ENCODE measurements at places on chromosomes 1 and 21.
A peak's percentile ranks its signal among the peaks of the same experiment; 100 is the strongest.

DNA sequence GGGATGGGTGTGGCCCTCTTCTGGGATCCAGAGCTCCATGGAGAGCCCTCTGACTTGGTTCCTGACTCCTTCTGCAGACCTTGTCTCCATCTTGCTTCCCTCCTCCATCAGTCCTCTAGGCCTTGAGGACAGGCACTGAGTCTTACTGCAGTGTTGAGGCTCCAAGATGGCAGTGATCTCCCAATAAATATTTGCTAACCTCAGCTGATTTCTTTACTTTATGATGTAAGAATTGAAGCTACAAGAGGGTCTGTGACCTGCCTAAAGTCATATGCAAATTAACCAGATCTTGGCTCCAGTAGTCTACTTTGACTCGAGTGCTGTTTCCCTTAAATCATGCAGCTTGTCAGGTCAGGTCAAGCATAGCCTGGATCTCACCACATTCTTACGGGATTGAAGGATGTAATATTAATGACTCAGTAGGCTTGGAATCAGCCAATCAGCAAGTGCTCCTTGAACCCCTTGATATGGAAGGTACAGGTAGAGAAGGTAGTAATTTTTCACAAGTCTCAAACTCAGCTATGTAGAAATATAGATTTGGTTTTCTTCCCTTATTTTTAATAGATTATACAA is 93.0 kb downstream of the CLIC6 start:
- no peak for DNase-seq

DNA sequence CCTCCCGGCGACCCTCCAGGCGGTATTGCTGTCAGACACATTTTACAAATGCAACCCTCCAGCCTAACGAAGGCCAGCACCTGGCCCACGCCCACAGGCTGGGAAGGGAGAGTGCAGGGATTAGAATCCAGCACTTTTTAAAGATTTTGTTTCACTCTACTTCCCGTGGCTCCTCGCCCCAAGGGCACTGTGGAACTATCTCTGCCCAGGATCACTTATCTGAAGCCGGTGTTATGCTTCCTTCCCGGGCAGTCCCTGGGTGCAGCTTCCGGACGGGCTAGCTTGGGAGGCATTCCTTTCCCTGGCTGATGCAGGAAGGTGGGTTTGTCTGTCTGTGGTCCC is 35.8 kb downstream of the CCN1 start:
- no peak for DNase-seq

- no peak for DNase-seq
Measured at GRCh38 chr1:219670426-219671149, 57.7 kb upstream of the ZC3H11B start.

- DNase-seq, result no peak
Measured at GRCh38 chr1:190436615-190437014, 41.0 kb downstream of the BRINP3 start.

DNA sequence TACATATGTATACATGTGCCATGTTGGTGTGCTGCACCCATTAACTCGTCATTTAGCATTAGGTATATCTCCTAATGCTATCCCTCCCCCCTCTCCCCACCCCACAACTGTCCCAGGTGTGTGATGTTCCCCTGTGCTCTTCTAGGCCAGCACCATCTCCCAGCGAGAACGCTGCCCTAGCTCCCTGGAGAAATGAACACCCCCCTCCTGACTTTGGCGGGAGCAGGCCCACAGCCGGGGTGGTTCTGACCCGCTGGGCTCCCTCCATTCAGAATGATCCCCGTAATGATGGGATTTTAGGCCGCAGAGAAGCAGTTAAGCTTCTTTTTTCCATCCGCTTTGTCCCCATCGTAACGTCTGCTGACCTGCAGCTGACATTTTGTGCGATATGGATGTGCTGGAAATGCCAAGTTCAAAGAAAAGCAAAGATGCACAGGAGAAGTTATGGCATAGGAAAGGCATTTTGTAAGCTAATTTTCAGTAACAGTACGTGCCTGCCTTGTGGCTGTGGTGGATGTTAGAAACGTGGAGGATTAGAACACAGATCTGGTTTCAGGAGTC is 39.3 kb downstream of the ELK4 start:
- no peak for DNase-seq

GRCh38 chr1:226520640-226521355 is 27.8 kb upstream of the STUM start:
- no peak for DNase-seq

DNA sequence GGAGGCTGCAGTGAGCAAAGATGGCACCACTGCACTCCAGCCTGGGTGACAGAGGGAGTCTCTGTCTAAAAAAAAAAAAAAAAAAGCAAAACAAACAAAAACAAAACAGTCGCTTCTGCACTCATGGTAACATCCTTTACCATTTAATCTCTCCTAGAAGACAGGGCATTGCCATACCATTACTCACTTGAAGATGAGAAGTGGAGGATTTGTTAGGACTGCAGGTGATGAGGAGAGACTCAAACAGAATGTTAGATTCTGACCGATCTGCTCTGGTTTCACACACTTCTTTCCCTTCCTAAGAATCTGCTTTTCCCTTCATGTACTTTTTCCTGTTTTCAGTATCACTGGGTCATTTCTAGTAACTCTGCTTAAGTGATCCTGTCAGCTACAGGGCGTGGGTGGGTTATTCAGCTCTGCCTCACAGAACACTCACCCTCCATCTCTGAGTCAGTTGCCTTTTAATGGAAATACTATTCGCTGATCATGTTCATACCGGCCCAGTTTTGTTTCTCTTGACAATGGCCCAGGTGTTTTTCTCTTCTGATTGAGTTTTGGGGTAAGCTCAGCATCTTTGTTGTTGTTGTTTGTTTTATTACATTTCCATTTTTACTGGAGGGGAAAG is 148.0 kb upstream of the ERG start:
- DNase-seq, result no peak

DNA sequence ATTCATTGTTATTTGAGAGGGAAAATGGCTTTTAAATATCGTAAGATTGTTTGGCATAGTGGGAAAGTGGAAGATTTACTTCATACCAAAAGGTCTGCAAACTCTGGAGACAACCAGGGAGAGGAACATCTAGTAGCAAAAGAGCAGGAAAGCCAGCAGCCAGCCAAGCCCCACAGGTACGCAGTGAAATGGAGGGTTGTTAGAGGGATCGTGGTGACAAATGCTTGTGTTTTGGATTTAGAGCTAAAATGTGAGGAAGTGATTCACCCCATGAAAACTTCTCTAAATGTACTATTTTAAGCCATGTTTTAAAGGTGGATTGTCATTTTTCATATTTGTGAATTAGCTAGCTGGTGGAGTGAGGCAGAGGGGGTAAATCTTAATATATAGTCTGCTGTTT is 69.3 kb downstream of the RPS6KC1 start:
- DNase-seq, result no peak

- no peak for DNase-seq
Measured at GRCh38 chr1:160352555-160352954, 9.4 kb downstream of the NCSTN start.

GRCh38 chr1:183206538-183207122 is 20.6 kb downstream of the LAMC2 start:
- DNase-seq, result no peak

DNA sequence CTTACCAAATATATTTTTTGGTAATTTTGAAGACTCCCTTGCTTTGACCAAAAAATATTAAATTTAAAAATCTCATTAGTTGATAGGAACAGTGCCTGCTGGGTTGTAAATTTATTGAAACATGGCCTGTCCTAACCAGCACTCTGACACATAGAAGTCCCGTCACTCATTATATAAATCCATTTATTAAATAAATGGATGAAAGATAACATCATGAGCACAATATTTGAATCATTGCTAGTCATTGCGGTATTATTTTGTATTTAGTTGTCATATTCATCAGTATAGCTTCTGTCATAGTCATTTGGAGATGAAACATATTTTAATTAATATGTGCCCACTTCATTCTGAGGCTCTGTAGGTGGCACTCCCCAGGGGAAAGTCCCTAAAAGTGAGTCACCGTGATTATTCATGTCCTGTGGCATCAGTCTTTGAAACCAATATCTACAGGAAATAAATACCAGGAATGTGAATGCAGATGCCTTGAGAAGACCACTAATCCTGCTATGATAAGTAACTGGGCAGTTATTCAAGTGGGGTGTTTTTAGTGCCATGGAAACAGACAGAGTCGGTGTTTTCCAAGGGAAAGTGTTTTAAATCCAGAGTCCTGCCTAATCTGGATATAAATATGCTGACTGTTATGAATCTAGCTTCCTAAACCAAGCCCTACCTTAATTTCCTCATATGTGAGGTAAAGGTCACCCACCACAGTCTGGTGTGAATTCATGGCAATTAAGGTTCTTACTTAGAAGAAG is 302.0 kb downstream of the DUSP10 start:
- DNase-seq, result peak; percentile 32

GRCh38 chr1:220702733-220703270 is 12.6 kb downstream of the C1orf115 start:
- no peak for DNase-seq

DNA sequence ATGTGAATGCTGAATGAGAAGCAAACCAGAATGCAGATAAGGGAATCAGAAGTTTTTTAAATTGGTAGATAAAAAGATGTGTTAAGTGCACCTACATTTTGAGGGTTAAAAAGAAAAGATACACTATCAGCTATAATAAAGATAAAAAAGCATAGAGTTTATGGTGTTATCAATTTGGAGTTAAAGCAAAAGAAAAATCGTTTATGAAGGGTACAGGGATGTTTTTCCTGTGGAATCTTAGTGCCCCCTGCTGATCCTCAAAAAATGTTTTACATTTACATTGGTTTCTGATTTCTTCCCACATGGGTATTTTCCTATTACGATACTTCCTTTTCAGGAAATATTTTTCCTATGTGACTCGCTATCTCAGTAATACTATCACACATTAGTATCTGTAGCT is 293.5 kb downstream of the MRPL39 start:
- no peak for DNase-seq

DNA sequence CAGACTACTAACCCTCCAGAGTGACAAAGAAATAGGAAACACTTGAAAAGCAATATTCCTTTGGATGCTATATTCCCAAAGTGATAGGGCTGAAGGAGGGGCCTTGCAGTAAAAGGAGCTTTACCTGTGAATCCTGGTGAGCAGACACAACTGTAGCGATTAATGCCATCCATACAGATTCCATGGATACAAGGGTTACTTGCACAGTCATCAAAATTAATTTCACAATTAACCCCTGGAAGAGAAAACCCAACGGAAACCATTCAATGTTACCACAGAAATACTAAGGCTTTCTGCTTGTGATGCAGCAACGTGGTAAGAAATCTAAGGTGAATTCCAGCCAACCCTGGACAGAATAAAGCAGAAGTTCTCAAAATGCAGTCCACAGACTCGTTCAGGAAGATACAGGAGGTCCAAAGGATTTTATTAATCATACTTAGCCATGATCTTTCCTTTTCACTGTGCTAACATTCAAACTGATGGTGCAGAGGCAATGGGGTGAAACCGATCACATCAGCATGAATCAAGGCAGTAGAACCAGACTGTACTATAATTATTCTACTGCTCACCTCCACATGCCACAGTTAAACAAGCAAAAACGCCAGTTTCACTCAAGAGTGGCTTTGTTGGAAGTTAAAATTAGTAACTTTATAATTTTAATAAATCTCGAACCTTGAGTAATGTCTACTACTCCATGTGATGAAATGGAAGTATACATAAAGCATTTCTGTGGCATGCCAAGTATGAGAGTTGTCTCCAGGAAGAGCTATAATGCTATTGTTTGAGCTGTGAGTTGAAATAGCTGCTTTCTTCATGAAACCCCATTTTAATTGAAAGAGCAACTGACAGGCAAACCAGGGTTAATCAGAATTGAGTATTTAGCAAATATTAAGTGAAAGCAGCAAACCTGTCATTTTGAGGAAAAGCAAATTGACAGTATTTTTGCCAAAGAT is 63.2 kb upstream of the ADAM30 start:
- no peak for DNase-seq

DNA sequence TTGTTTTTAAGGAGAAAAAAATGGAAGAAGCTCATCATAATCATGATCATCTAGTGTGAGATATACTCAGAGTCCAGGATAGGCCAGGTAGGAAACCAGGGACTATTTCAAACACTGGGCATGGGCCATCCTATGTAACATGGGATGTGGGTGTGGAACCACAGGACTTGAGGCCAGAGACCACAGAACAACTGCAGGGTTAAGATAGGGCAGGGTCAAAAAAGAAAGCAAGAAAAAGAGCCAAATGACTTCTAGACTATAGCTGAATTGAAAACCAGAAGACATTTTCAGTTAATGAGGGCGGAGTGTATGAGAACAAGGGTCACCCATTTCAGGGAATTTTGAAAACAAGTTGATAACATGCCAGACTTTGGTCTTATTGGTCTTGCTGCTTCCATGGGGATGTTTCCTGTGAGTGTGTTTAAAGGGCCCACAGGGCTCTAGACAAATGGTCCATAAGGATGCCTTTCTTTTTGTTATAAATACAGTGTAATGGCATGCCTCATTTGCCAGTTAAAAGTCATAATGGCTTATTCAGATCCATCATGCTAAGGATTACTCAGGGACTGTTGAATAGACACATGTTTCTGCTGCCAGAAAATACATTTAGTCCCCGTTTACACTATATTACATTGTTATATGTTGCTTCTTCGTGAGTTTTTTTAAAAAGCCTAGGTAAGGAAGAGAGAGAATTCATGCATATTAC is 182.0 kb upstream of the C21orf91 start:
- DNase-seq, result no peak

DNA sequence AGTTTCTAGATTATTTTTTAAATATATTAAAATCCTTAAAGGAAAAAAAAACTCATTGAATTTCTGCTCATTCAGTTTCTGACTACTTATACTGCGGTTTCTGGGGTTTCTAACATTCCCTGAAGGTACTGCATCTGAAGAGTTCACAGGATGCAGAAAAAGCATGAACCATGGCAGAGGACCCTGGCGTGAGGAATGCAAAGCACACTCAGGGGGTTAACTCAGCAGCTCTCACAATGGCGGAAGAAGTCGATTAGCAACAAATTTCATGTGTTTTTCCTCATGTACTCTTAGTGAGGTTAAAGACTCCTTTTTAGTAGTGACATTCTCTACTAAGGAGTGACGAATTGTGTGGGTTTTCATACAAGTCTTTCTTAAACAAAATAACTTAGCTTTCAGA is 975.6 kb downstream of the NCAM2 start:
- DNase-seq, result no peak

DNA sequence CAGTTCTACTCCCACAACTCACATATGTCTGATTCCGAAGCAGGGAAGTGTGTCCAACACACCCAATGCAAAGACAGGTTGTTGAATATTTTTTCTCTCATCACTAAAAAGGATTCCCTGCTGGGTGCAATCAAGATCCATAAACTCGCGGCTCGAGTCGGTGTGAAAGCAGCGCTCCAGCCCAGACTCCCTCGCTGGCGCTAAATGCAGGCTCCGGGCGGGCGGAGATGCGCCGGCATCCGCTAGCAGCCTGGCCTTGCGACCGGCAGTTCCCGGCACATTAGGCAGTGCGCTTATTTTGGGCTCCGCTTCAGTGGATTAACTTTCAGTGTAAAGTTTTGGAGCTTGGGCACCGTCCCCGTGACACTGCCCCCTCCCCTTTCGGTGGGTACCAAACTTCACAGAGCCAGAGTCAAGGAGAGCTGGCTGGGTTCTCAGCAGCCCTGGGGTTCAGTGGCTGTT is 87.7 kb upstream of the POU3F1 start:
- no peak for DNase-seq
